Dermis blood vessel endothelial cell (primary cell): ENCODE measurements at places on chromosomes 2 and 18. TPM values are rescaled to one million over a fixed set of nuclear protein-coding genes. Genes with fewer than 3 reads are reported as not detected.

The GRP gene
- total RNA-seq: not detected in 2 replicates

The SERPINB4 gene
- not detected in 2 replicates for total RNA-seq

The PLCL1 gene
- 0.51 and 0.68 TPM in 2 replicates for total RNA-seq

The FAM228B gene
- 5.2 and 11.6 TPM in 2 replicates for total RNA-seq

The BIRC6 gene
- total RNA-seq: 217 and 254 TPM in 2 replicates
